ENCODE measurements at places on chromosomes 1 and 21.

GRCh38 chr1:17791480-17791879, 36.3 kb downstream of the ACTL8 start:
- DNase-seq: no peak

DNA sequence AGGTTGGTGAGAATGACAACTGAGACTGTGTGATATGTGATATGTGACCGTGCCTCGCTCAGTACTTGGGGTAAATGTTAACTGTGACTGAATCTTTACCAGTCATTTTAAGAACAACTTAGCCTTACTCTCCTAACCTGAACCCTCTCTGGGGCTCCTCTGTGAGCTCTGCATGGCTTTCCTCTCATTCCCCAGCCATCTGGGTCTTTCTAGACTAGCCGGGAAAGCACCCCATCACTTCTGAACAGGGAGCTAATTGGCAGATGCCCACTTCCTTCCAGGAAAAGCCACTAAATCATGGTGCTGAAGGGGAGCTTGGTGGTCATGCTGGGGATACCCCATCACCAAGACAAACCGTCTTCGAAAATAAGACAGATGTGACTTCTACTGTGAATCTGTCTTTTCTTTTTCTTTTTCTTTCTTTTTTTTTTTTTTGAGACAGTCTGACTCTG, 16.5 kb upstream of the FOXO6 start:
- DNase-seq: no peak

- no peak for DNase-seq
These were observed 89.0 kb upstream of the SERTAD4 start for GRCh38 chr1:210143465-210144062.

DNA sequence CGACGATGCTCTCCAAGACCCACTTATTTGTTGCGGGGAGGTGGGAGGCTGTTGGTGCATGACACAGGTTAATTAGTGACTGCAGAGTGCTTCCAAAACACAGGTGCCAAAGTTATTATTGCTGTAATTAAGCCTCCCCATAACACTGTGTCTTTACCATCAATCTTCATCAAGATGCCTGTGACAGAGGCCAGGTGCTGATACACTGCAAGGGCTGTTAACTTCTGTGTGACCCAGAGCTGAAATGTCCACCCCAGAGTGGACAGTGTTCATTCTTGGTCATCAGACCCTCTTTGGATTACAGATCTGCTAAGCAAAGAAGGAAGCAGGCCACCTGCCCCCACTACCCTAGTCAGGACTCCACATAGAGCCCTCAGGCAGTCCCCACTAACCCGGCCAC, 55.5 kb downstream of the CAPN8 start:
- no peak for DNase-seq

DNA sequence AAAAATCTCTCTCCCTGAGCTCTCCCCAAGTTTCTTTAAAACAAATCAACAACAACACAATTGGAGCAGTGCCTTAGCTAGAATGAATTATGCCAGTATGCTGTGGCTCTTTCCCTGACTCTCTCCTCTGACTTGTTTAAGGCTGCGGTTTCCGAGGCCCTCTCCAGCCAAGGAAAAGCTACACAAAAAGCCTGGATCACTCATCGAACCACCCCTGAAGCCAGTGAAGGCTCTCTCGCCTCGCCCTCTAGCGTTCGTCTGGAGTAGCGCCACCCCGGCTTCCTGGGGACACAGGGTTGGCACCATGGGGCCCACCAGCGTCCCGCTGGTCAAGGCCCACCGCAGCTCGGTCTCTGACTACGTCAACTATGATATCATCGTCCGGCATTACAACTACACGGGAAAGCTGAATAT, 1.9 kb downstream of the S1PR1 start:
- peak; percentile 84 for DNase-seq

GRCh38 chr1:109133815-109134214, 19.9 kb downstream of the ELAPOR1 start:
- no peak for DNase-seq

DNA sequence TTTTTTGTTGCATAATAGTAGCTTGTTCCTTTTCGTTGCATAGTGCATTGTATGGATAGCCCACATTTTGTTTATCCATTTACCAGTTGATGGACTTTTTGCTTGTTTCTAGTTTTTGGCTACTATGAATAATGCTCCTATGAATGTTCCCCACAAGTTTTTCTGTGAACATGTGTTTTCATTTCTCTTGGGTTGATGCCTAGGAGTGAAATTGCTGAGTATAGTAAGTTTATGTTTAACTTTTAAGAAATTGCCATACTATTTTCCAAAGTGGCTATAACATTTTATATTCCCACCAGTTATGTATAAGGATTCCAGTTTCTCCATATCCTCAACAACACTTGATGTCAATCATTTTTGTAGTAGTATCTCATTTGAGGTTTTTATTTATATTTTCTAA, 84.8 kb upstream of the CACYBP start:
- DNase-seq: no peak

DNA sequence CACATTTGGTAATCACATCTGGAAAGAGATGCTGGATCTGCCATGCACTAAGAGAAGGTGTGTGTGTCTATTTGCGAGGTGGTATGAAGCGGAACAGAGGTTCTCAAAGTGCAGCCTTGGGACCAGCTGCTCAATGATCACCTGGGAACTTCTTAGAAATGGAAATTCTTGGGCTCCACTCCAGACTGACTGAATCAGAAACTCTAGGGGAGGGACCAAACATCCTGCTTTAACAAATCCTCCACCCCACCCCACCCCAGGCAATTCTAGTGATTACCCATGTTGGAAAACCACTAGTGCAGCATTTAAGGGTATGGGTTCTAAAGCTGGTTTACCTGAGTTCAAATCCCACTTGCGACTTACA, 143.9 kb upstream of the JUN start:
- DNase-seq: no peak

- DNase-seq: no peak
These were observed 3.8 kb upstream of the SELENON start for GRCh38 chr1:25795946-25796810.

- DNase-seq: no peak
These were observed 244.9 kb upstream of the NRIP1 start for GRCh38 chr21:15309721-15310120.

GRCh38 chr21:18917622-18918021, 514.0 kb upstream of the TMPRSS15 start:
- DNase-seq: no peak

- no peak for DNase-seq
These were observed 670 bp downstream of the ST3GAL3 start for GRCh38 chr1:43708002-43708410.

DNA sequence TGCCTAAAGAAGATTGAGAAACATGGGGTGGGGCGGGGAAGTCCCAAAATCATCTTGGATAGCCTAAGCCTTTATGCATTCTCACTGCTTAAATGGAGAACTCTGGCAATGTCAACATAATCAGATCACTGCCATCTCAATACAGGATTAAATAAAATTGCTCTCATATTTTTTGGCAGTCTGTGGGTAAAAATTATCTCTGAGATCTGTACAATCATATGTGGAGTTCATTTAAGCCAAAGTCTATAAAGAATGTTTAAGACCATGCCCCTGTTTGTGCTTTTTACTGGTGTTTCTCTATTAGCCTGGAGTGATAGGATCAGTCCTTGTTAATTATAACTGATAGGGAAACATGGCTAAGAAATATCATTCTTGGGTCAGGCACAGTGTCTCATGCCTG, 136.3 kb downstream of the GPR52 start:
- DNase-seq: no peak

DNA sequence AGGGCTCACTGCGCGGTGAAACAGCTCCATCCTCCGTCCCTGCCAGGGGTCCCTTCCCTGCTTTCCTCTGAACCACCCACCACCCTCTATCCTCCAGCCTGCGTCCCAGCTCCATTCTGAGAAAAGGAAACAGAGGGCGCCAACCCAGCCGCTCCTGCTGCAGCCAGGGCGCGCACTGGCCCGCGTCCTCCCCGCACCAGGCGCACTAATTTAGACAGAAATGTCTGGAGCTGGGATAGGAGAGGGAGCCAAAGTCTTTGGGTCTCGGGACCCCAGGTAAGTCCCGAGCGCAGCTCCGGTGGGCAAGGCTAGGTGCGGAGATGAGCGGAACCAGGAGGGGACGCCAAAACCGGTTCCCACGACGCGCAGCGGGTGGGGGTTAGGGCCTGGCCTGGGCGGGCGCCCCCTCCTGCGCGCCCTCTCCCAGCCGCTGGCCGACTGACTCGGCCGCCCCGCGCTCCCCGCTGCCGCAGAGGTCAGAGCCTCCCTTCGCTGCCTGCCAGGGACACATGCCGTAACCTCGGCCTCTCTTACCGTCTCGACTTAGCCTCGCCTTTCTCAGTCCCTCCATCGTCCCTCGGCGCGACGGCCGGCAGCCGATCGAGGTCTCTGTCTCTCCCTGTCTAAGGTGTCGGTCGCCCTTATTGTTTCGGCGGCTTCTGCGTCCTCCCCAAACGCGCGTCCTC, 2.0 kb downstream of the CAMK2N1 start:
- no peak for DNase-seq

GRCh38 chr1:172472495-172472894, 28.6 kb upstream of the PIGC start:
- DNase-seq: no peak

DNA sequence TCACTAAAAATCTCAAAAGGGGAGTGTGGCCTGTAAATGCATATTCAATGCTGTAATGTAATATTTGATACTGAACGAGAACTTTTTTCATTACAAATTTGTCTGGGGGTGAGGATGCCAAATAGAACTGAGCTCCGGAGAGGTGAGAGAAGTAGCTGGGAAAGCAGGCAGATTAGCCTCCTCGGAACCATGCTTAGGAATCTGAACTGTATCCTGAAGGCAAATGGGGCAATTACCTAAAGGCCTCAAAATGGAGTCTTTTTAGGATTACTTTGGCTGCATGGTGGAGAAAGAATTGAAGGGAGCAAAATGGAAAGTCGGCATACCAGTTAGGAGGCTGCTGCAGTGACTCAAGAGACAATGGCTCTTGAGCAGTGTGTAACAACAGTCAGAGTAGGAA, 178.8 kb downstream of the CDC7 start:
- DNase-seq: no peak

- no peak for DNase-seq
These were observed 14.3 kb downstream of the BTG3 start for GRCh38 chr21:17598437-17598836.

DNA sequence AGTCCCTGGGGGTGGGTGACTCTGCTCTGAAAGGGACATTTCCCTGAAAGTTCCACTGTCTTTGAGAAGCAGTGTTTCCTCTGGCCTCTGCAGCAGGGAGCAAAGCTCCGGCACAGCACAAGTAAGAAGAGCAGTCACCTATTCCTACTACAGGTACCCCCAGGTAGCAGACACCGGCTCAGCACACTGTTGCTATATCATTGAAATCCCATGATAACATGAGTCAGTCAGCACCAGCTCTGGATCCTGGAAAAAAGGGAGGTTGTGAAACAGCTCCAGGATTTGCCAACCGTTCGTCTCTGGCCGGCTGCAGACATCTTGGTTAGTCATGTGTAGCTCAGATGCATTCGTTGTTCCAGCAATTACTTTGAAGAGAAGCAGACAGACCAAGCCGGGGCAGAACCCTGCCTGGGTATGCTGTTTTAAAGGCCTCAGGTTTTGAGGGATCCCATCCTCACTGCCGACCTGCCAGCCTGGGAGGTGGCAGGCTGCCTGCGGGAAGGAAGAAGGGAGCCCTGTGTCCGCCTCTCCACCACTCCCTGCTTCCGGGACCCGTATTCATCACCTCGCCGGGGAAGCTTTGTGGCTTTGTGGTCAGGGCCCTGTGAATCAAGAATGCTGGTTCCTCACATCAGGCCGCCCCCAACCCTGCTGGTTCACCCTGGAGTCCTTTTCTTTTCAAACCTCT, 139.2 kb downstream of the CLIC6 start:
- peak; percentile 2 for DNase-seq

- DNase-seq: no peak
These were observed 569.0 kb downstream of the DPYD start for GRCh38 chr1:97351846-97352245.

DNA sequence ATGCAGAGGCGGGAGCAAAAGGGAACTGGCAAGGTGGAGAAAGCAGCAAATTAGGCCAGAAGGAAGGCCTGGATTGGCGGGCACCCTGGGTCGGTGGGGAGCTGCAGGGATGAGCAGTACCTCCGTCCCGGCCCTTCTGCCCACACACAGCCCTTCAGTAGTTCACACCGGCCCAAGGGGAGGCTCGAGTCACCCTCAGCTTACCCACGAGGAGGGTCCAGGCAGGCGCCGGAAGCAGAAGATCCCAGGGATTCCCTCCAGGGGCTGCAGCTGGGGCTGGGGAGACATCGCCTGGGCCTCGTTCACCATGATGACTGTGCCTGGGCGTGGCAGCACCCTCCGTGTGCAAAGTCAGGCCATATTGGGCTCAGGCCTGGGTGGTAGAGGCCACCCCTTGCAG, 190.0 kb downstream of the PRDM16 start:
- DNase-seq: no peak

- no peak for DNase-seq
These were observed 19.2 kb downstream of the OLFML2B start for GRCh38 chr1:162004441-162004950.

- no peak for DNase-seq
These were observed 39.8 kb downstream of the DISC1 start for GRCh38 chr1:231666220-231666936.

DNA sequence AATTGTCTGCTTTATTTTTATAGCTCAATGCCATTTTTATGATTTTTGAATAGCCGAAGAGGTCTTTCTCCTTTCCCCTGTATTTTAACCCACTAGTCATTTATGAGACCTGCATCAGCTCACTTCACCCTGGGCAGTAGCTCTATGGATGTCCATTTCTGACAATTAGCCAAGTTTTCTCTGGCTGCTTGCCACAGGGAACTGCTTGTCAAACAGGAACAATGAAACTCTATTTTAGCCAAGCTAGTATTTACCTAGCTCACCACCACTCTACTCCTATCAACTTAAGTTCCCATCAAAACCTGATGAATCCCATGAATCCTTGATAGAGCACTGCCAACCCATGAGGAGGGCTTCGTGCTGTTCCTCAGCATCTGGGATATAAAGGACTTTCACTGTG, 406.7 kb downstream of the RWDD3 start:
- DNase-seq: no peak

DNA sequence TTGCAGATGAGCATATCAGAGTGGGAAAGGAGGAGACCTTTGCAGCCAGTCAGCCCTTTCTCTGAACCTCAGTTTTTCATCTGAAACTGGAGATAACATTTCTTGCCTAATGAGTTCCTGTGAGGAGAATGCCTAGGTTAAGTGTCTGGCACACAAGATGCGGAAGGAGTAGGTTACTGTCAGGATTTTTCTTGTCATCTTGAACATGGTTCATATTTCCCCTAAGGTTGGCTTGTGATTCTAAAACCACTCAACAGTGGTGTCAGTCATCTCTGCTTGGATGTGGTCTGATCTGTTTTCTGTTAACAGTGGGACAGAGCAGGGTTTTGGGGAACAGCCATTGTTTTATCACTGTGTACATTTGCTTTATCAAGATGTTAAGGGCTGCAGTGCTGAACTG, 70.6 kb downstream of the TGFB2 start:
- no peak for DNase-seq

DNA sequence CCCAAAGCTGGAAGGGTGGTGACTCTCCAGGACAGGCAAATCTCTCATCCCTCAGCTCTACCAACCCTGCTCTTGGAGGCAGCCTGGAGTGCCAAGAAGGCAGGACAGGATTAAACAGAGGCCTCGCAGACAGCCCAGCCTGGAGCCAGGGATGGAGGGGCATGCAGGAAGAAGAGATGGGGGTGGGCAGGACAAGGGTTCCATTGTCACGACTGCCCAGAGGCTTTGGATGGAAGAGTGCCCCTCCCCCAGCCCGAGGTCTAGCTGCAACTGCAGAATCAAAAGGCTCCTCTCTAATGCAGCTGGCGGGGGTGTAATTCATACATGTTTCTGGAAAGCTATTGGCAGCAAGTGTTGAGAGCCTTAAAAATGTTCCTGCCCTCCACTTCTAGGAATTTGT, 8.8 kb downstream of the RAB7B start:
- no peak for DNase-seq

- DNase-seq: no peak
These were observed 32.1 kb downstream of the RABGAP1L start for GRCh38 chr1:174191349-174191862.

All from stimulated activated CD4-positive, alpha-beta T cell treated with anti-CD3 and anti-CD28 coated beads, Interleukin-1b, Interleukin-23, amount 100 ng/mL, for 1 hour (primary cell).